NCI-H526 (cell line): ENCODE measurements at places on chromosomes 2 and 18.

- DNase-seq, result no peak
Measured at GRCh38 chr2:45237850-45238542, 228.7 kb upstream of the SIX2 start.

DNA sequence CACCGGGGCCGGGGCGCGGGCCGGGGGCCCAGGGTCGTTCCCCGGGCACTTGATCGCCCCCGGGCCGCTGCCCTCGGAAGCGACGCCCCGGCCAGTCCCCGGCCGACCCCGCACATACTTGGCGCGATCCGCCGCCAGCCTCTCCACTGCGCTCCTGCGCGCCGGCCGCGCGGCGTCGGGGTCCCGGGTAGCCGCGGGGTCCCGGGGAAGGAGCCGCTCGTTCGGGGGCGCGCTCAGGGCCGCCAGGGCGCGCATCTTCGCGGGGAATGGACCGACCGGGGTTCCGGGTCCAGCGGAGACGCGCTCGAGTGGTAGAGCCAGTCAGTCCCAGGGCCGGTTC is 204 bp downstream of the FAM110C start:
- DNase-seq, result no peak

DNA sequence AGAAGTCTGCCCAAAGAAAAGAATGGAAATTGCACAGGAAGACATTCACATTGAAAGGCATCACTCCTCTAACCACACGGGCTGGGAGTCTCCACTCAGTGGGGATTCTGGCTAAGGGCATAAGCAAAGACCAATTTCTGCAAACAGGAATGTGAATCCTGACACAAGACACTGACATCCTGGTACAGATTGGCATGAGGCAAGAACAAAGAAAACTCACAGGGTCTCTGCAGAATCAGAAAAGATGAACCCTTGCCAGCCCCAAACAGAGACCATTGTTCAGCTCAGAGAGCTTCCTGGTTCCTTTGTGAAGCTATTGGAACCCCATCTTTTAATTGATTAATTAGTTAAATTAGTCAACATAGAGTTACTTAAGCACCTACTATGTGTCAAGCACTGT is 82.3 kb downstream of the UPP2 start:
- DNase-seq, result no peak

DNA sequence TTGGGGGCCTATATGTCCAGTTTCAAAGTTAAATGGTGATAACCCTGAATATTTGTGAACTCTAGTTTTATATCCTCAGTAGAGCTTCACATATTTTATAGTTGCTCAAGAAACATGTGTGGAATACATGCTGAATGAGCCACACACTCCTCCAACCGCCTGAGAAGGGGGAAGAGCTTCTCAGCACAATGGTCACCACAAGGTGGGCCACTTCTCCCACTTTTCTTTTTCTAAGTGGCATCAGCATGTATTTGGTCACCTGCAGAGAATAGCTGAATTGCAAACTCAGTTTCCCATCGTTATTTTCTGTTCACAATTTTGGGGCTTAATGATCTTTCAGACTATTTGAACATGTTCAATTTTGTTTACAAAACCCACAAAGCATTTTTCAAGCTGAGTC is 340.5 kb downstream of the PARD3B start:
- no peak for DNase-seq

GRCh38 chr2:41610501-41611190 is 437.2 kb upstream of the PKDCC start:
- DNase-seq, result no peak

DNA sequence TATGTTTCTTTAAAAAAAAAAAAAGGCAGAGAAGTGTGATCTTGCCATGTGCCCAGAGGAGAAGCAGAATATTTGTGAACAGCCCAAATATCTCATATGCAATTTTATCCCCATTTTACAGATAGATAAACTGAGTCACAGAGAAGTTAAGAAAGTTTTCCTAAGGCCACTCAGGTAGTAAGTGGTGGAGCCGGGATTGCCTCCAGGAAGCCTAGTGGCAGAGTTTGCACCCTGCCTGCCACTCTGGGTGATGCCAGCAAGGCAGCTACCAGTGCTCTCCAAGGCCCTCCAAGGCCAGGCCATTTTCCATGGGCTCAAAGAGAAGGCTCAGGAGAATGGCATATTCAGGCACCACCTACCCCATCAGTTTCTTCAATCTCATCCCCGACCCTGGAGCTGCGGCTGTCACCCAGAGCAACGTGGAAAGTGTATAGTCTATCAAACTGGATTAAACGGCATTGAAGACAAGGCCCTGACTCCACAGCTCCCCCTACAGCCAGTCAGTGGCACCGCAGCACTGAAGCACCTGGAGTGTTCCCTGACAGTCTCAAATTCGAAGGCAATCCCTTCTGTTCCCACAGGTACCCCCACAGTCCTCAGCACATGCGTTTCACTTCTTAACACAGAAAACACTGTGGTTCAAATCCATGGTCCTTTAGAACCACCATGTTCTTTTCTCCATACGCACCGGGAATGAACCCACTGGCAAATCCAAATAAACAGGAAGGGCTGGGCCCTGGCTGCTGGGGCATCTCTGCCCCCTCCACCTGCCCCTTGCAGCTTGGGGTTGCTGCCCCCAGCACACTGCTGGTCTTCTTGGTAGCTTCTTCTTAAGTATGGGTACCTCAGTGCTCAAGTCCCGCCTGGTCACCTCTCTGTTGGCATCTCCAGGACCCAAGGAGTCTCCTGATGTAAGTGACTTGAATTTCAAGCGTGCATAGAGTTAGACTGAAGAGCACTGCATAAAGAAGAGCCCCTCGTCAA is 175.3 kb downstream of the INHBB start:
- peak; percentile 11 for DNase-seq

- no peak for DNase-seq
Measured at GRCh38 chr2:68040078-68040477, 22.7 kb downstream of the C1D start.

DNA sequence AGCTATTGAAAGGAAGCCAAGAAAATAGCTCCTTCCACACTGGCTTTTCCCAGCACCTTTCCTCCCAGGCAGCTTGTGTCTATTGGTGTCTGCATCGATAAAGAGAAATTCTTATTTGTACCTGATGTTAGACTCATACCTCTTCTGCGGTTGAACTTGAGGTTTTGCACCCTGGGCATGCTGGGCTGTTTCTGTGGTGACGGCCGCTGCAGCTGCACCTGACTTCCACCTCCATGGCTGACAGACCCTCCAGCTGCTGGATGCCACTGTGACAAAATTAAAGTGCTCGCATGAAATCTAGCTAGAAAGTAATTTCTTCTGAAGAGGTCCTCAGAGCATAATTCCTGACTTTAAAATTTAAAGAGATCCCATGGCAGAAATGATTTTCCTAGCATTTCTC is 6.6 kb downstream of the FECH start:
- DNase-seq, result no peak

DNA sequence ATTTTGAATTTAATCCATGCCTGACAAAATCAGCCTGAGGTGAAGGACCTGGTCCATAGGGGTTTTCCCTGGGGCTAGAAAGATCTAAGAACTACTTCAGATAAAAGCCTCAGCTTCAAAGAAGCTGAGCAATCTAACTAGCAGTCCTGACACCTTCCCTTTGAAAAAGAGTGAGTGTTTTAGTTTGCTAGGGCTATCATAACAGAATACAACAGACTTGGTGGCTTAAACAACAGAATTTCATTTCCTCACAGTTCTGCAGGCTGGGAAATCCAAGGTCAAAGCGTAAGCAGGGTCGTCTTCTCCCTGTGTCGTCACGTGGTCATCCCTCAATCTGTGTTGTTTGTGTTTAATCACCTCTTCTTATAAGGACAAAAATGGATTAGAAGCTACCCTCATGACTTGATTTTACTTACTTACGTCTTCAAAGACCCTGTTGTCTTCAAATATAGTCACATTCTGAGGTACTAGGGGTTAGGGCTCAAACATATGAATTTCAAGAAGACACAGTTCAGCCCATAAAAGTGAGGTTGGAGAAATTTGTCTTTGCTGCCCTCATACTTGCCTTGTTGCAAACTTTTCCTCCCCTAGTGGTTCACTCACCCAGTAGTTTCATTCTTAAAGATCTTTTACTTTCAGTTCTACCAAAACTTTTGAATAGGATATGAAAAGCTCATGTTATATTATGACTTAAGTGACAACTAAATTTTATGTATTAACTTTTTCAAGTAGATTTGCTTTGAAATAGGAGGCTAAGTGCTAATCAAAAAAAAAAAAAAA is 673.8 kb downstream of the ARHGAP15 start:
- no peak for DNase-seq

- peak; percentile 19 for DNase-seq
Measured at GRCh38 chr18:74331404-74331803, 15.8 kb downstream of the C18orf63 start.

DNA sequence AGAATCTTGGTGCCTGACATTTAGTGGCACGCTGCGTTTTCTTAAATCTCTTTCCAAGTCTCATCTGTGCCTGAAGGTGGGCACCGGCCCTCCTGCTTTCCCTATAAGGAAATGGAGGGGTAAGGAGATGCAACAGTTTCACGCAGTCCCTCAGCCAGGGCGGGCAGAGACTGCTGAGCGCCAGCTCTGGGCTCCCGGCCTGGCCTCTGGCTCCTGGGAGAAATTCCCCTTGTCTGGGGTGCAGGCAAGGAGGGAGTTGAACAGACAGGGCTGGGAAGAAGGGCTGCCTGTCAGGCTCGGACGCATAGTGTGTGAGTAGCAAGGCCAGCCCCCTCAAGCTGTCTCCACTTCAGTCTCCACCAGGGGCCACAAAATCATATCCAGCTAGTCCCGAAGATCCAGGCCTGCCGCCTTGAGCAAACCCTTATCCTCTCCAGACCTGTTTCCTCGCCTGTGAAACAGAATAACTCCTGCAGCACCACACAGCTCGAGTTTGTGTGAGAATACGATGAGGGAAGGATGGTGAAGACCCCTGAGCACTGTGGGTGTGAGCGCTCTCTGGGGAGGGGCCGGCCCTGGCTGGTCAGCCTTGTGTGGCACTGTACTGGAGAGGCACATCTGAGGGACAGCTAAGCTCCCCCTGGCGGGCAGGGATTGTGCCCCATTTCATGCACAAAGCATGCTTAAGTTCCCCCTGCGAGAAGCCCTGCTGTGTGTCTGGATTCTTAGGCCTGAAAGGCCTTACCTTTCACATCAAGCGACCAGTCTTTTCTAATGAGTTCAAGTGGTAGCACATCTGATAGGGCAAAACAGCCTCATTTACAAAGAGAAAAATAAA is 33.8 kb downstream of the SDC1 start:
- DNase-seq, result no peak

DNA sequence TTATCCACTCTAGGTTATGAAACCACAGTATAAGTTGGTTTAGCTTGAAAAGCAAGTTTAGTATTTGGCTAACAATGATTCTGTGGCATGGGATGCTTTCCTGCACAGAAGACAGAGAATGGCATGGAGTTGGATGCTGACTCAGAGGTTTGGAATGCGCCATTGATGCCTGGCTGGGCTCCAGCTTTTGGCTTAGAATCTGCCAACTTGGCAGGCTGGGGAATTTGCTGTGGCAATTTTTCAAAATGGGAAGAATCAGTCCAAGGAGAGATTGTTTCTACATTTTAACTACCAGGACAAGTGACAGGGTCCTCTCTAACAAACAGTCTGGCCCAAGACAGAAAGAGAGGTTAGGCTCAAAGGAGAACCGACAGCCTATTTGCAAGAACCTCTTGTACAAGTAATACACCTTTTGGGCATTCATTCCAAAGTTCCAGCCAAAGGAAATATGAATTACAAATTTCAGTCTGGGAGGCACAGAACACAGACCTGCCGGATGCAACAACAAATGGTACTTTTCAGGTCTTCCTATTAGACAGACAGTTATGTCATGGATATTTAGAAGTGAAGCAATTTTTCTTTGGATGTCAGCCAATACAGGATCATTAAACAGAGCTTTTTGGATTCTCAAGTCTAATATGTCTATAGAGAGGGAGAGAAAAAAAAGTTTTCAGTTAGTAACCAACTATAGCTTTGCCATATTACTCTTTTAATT is 1027.7 kb downstream of the TMEM182 start:
- DNase-seq, result no peak

DNA sequence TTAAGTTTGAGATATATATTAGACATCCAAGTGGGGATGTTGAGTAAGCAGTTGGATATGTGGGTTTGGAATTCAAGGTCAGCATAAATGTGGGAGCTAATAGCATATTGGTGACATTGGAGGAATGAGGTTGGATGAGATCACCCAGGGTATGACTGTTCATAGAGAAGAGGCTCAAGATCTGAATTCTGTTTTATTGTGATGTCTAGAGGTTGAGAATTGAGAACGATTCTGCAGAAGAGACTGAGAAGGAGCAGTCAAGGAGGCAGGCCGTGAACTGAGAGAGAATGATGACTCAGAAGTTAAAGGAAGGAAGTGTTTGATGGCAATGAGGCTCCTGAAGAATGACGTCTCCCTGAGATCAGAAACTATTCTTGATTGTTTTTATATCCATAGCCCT is 5.9 kb downstream of the SERPINB11 start:
- no peak for DNase-seq

GRCh38 chr18:13614641-13615288 is 111.6 kb downstream of the FAM210A start:
- no peak for DNase-seq

DNA sequence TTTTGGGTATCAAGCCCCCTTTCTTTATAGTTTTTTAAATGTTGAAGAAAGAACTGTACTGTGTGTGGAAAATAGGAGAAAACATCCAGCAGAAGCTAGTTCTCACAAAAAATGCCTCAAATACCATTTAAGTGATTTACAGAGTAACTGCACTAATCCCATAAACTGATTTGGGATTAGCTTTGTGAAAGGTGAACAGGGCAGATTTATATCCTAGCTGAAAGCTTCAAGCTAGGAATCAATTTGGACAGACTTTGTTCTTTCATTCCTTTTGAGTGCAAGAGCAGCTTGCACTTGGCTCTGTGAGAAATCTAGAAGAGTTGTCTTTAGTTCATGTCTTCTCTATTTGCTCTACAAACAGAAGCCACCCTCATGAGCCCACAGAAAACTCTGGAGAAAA is 183.9 kb upstream of the VRK2 start:
- no peak for DNase-seq

DNA sequence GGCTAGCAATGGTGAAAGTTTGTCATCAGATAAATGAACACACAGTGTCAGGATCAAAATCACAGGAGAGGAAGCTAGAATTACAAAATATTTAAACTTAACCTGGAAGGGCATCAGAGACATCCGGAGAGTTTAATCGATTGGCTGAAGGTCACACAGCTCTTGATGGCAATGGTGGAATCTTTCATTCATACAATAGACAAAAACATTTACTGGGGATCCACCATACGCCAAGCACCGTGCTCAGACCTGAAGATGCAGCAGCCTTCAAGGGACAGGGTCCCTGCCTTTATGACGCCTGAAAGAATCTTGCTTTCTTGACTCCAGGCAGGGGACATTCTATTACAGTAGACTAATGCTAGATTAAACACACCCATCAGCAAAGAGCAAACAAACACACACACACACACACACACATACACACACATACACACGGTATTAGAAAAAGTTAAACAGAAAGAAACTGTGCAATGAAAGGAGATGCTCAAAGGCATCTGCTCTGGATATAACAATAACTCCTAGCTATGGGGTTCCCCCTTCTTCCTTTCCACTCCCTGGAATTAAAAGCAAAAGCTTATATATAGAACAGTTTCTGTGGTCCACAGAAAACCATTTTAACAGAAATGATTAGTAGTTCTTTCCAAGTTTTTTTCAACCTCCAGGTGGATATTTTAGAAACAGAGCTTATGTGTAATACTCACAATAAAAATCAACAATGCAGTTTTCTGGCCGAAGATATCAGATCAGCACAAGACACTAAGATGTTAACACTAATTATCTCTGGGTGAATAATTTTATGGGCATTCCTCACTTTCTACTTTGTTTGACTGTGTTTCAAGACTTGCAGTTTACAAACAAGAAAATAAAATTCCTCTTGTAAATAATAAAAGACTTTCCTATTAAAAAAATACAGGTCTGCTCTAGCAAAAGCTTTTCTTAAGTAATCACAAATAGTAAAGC is 151.7 kb downstream of the ANKRD44 start:
- no peak for DNase-seq

GRCh38 chr2:3403587-3404334 is 24.3 kb downstream of the TRAPPC12 start:
- DNase-seq, result no peak
